ENCODE measurements at places on chromosomes 16 and 17.
A peak's percentile ranks its signal among the peaks of the same experiment; 100 is the strongest.

- no peak for DNase-seq
Measured at GRCh38 chr17:46815474-46816353, 2.8 kb downstream of the WNT3 start.

DNA sequence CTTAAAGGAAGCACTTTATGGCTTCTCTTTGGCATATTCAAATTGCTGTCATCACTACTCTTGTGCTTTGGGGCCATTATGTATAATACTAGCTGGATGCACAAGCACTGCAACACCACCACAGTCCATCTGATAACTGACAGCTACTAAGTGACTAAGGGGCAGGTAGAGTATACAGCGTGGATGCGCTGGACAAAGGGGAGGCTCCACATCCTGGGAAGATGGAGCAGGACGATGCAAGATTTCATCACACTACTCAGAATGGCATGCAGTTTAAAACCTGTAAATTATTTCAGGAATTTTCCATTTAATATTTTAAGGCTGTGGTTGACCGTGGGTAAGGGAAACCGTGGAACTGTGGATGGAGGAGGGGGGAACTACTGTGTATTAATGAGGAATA lies 25.0 kb downstream of the MPRIP start:
- DNase-seq, result peak; percentile 87

- no peak for DNase-seq
Measured at GRCh38 chr17:83042522-83043158, 36.8 kb upstream of the METRNL start.

DNA sequence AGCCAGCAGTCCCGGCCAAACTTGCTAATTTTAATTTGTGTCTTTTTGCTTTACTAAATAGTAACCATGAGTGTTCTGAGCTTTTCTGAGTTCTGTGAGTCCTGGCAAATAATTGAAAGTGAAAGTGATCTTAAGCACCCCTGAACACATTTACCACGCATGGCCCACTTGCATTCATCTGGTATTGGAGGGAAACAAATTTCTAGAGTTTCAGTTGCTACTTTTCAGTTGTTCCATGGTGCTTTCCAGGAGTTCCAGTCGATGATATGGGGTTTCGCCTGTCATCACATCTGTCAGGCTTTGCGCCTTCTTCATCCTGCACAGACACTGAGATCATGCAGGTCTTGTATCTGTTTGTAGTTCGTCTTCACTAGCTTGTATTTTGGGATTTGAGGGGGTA lies 44.1 kb downstream of the CRLF3 start:
- no peak for DNase-seq

DNA sequence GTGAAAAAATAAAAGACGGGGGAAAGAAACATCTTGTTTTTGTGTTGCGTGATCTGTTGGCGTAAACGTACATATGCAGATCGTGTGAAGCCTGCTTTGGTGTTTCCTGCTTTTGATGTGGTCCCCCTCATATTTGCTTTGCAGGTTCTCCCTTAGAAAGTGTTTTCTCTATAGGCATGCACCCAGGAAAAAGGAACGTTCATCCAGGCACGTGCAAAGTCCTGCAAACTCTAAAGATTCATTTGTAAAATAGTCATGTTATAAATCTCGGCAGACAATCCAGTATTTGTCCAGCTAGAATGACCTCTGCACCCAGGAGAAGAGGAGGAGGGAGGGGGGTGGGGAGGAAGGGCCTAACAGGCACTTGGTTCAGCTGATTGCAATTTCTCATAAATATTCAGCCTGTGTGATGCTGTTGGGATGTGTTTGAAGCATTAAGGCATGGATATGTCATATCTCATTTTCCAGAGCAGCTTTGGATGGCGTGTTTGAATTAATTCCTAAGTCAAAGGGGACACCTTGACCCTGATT lies 40.3 kb upstream of the DDX52 start:
- no peak for DNase-seq

DNA sequence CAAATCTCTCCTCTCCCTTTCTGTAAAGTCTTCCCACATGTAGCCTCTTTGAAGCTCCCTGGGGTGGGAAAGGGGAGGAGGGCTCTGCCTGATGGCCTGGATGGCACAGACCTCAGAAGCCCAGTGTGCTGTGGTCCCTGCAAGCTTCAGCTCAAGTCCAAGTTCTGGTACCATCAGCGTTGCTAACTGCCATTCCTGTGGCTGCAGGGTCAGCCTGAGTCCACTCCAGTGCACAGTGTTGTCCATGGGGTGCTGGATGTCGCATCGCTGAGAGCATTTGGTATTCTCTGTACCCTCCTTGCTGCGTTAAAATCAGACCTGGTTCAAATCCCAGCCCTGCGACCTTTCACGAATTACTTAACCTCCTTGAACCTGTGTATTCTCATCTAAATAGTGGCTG lies 105.1 kb downstream of the RAB11FIP4 start:
- no peak for DNase-seq

DNA sequence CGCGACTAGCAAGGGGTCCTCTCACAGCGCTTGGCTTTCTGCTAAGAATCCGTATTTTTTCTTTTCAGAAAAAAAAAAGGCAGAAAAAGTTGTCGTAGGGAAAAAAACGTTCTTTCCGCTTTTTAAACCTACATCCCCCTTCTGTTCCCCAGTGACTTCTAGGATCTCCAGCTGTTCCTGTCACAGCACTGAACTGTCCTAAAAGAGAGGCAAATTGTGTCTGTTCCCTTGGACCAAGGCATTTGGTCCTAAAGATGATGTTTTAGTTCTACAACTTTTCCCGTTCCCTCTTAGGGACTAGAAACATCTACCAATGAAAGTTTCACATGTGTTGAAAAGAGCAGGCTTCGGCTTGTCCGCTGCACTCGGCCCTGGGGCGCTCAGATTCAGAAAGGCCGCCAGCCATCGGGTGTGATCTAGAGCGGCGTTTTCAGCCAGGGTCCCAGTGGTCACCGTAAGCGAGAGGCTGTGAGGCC lies 100.7 kb upstream of the CHMP6 start:
- DNase-seq, result no peak

- DNase-seq, result peak; percentile 90
Measured at GRCh38 chr17:50177983-50178834, 12.4 kb downstream of the SGCA start.

DNA sequence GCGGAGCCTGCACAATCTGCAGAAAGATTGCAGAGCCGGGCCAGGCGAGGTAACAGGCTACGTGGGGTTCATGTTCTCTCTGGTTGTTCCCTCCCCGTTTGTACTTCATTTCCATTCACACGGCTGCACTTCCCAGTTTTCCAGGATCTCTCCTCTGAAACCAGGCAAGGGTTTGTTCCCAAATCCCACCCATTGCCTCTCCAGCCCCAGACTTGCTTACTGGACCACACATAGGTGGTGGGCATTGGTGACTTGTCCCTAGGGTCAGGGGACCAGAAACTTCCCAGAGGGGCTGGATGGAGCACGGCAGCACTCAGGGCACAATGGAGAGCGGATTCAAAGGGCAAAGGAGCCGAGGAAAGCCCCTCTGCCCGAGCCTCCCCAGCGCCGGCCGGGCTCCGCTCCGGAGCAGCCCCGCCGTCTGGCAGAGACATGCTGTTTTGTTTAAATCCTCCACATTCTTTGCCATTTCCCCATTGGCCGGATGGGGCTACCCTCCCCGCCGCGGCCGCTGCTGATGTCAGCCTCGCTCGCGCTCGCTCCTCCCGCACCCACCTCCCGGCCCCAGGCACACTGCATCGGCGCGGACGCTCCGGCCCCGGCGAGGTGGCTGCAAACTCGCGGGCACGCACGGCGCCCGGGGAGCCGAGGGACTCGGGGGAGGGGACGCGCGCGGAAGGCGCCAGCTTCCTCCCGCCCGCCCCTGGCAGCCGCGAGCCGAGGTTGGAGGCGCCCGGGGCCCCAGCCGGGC lies at the start of gene PITPNC1:
TSS of gene PITPNC1 (plus strand) at position 545 of the 751 bp plus-strand sequence.
- peak; percentile 88 for DNase-seq

DNA sequence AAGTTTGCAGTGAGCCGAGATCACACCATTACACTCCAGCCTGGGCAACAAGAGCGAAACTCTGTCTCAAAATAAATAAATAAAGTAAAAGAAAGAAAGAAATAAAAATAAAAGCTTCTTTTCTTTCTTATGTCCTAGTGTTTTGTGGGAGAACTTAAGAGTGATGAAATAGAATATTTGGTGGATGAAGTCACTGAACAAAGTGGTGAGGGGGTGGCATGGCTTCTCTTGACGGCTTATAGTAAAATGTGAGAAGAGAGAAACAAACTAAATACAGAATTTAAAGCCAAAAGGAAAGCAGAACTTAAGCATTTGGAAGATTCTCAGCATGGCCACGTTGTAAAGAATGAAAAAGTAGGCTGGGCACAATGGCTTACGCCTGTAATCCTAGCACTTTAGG lies 15.3 kb downstream of the SGF29 start:
- peak; percentile 43 for DNase-seq

DNA sequence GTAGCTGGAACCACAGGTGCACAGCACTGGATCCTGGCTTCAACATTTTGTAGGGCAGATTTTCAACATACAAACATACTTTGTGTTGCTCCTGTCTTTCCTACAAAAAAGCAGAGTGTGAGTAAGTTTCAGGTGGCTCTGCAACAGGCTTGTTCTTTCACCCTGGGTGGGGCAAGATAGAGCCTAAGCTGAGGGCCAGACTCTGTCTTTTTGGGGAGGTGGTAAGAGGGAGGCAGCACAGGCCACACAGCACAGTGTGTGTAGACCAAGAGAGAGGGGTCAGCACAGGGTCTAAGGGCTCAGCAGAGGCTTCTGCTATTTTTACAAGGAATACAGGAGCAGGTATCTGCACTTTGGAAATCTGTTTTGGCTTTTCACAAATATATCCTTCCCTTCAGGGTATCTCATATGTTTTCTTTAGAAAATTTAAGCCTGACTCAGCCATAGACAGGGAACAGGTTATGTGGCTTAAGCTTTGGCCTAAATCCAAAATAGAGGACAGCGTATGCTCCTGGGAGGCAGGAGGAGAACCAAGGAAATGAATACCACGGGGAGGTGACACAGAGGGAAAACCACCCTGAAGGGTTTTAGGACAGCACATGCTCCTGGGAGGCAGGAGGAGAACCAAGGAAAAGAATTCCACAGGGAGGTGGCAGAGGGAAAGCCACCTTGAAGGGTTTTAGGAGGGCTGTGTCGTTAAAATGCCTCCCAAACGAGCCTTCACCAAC lies 21.6 kb downstream of the EMC8 start:
- DNase-seq, result peak; percentile 37

DNA sequence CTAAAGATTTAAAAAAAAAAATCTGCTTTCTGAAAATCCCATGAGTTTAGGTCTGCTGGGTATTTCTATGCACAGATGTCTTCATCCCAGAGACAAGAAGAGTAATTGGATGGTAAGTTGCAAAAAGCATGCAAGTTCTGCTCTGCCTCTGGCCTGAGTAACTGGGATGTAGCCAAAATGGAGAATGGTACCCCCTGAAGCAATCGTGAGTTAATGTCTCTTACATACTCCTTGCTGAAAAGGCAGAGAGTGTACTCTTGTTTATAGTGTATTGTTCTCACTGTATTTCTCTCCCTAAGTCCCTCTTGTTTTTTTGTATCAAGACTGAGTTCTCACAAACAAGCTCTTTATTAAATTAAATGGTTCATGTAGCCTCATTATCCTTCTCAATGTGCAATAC lies 259.0 kb downstream of the IRX3 start:
- peak; percentile 15 for DNase-seq

- DNase-seq, result peak; percentile 60
Measured at GRCh38 chr16:57893559-57894389, 77.2 kb downstream of the CNGB1 start.

DNA sequence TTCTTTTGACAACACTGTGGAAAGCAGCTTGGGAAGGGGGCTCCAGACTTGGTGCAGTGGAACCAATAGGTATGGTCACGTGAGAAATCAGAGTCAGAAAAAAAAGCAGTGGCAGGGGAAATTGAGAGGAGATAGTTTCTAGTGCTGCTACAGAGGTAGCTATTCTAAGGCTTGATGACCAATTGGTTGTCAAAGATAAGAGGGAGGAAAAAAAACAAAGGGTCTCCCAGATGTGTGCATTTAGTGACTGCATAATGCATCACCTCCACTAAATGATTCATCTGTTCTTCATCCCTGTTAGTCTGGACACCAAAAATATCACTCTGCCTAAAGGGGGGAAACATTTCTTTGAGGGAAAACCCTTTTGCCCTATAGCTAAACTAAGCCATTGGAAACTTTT lies 56.5 kb downstream of the PIGL start:
- DNase-seq, result peak; percentile 58

DNA sequence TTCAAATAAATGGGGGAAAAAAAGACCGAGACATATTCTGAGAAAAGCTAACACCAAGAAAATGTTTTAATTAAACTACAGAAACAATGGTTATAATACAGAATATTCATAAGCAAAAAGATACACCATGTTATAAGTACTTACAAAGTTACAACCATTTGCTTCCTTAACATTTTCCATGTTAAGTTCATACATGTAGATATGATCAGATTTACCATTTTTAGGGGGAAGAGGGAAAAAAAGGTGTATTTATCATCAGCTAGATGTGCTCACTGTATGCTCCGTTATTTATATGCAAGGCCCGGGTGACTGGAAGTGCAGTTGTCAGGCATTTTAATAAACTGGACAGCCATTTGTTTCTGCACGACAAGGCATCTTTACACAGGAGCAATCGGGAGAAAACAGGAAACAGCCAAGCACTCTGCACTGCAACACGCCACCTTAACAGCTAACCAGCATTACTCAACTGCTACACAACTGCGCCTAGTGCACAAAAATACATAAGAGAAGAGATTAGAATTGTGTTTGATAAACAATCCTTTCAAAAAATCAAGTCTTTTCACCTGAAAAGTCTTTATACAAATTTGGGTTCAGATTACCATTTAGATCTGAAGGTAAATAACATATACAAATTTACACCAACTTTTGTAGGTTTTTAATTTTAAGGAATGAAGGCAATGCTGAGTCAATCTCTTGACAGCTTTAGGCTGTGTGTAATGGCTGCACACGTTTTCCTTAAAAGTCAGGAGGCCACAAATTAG lies 2.9 kb downstream of the SRSF2 start:
- DNase-seq, result peak; percentile 23

DNA sequence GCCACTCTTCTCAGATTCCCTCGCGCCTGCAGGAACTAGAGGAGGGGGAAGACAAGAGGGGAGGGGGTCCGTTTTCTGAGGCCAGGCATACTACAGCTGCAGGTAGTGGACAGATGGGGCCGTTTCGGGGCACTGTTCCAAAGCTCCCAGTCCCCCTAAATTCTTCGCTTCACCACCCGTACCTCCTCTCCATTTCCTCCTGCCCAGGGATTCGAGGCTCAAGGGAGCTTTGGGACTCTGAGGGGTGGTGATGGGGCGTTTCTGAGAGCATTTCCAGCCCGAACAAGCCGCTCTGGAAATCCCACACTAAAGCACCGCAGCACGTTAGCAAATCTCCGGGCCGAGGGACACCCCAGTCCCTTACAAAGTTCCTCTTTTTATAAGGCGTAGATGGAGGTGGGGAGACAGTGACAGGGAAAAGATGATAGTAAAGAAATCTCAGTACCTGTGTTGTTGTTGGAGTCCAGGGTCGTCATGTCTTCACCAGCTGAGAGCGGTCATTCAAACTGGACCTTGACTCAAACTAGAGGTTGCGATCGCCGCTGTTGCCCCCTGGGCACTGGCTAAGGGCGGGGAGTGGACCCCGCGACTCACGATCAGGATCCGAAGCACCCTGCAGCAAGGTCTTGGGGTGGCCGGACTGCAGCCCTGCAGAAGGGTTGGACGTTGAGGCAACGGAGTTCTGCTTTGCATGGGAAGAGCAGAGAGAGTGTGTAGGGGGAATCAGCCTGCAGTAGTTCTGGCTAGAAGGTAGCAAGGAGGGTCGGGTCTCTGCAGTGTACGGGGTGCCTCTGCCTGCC lies 570 bp downstream of the NR1D1 start:
- no peak for DNase-seq
